ENCODE measurements at places on chromosomes 3 and 15. TPM values are rescaled to one million over a fixed set of nuclear protein-coding genes. Genes with fewer than 3 reads are reported as not detected.

DNA sequence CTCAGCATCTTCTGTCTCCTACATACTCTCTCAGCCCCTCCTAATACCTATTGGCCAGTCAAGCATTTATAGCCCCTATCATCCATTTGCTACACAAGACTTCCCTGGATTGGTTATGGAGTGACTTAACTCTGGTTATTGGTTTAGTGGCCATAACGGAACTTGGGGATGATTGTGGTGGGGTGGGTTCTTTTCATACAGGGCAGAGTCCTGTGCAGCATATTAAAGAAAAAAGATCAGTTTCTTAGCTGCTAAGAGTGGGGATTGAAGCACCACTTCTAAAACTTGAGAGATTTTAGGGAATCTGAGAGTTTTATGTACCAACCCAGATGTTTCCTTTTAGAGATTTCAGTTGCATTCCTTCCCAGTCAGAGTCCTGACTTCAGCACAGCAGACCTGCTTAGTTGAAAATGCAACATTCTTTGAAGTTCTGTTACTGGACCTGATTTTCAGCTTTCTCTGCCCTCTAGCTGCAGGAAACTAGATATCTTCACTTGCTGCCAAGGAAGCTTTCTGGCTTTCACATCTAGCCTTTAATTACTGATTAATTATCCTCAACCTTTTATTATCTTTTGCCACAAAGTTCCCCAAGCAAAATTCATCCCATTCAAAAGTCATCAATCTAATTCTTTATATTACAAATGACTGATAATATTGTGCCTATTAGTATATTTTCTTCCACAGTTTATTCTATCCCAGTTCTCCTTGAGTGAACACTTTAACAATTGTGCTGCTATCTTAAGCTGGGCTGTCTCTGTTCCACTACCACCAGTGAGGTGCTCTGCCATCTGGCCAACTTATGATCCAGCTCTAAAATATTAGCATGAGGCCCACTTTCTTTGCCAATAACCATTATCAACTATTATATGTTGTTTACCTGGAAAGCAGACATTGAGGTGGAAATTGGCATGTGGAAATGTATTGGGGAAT lies 906.0 kb upstream of the ALCAM start:
- H3K4me3 ChIP-seq = no peak overlapping the region
- no peaks in the 10 kb centered on the region for H3K27me3 ChIP-seq
- no peak overlapping the region for H3K27ac ChIP-seq

DNA sequence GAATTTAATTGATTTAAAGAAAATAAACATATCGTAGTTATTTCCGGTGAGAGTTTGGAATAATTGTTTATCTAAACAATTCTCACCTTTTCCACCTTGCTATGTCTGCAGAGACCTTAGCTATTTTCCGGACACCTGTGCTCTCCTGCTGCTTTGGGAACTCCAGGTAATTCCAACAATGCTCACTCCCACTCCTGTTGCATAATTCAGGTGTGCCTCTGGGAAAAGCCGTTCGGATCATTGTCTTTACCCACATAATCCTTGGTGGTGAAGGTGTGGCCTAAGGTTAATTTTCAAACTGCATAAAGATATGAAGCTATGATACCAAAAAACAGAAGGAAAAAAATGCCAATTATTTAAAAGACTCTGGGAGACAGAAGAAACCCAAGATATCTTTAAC lies 59.4 kb downstream of the LDHAL6B start:
- peaks cover 17% of the 10 kb centered on the region for H3K27me3 ChIP-seq
- no peak for DNase-seq
- no peak overlapping the region for H3K27ac ChIP-seq
- no peak overlapping the region for H3K4me3 ChIP-seq
- H3K4me1 ChIP-seq = no peaks in the 10 kb centered on the region
- H3K36me3 ChIP-seq = no peaks in the 10 kb centered on the region

GRCh38 chr3:63705092-63705645 lies 52.7 kb downstream of the SNTN start:
- H3K4me1 ChIP-seq = no peaks in the 10 kb centered on the region
- no peak overlapping the region for H3K4me3 ChIP-seq
- no peaks in the 10 kb centered on the region for H3K36me3 ChIP-seq
- no peak overlapping the region for H3K27ac ChIP-seq
- no peak for DNase-seq

DNA sequence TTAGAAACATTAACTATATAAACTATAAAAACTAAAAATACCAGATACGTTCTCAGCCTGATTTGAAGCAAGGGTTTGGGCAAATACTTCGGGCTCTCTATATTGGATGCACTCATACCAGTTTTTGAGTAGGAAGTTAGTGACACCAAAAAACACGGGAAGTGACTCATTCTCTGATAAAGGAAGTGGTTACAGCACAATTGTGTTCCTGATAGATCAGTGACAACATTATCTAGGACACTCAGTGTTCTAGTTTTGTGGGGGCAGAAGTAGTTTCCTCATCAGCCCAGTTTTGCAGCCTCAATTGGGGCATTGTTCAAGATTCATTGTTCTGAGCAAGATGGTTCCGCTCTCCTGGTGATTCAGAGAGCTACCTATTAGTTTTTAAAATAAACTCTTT lies 469.6 kb upstream of the DPPA4 start:
- H3K27ac ChIP-seq = peak overlapping the region; percentile 96
- peak; percentile 18 for DNase-seq
- H3K4me3 ChIP-seq = peak overlapping the region; percentile 71
- no peaks in the 10 kb centered on the region for H3K36me3 ChIP-seq

GRCh38 chr3:72571638-72572114 lies 276.6 kb downstream of the SHQ1 start:
- peaks cover 6% of the 10 kb centered on the region for H3K27me3 ChIP-seq
- DNase-seq = no peak
- no peak overlapping the region for H3K27ac ChIP-seq
- no peaks in the 10 kb centered on the region for H3K36me3 ChIP-seq

TGM5 gene
- total RNA-seq = not detected

MYH15 gene
- total RNA-seq = not detected

BCL2A1 gene
- total RNA-seq = 27.0 TPM

MST1R gene
- 1.7 TPM for total RNA-seq

ZNF660 gene
- not detected for total RNA-seq

MKRN2OS gene
- not detected for total RNA-seq

MCTP2 gene
- total RNA-seq = 16.2 TPM

CAPN3 gene
- 10.6 TPM for total RNA-seq

CLDN18 gene
- total RNA-seq = not detected

TMEM266 gene
- total RNA-seq = not detected

LMCD1 gene
- total RNA-seq = 0.89 TPM
